ENCODE measurements at places on chromosomes 2 and 18. TPM values are rescaled to one million over a fixed set of nuclear protein-coding genes. Genes with fewer than 3 reads are reported as not detected.

IL1A gene
- total RNA-seq: 0.17 TPM

UGT1A4 gene
- total RNA-seq: not detected

NLRC4 gene
- not detected for total RNA-seq

OBSL1 gene
- 34.4 TPM for total RNA-seq

APCDD1 gene
- total RNA-seq: 17.3 TPM

KIF1A gene
- not detected for total RNA-seq

C2orf69 gene
- total RNA-seq: 13.2 TPM

FARSB gene
- 9.4 TPM for total RNA-seq

GCG gene
- not detected for total RNA-seq

MROH2A gene
- not detected for total RNA-seq

INPP5D gene
- 0.51 TPM for total RNA-seq

NT5C1B gene
- total RNA-seq: not detected

MAPK4 gene
- total RNA-seq: under 0.01 TPM

RAB1A gene
- 63.4 TPM for total RNA-seq

IL37 gene
- not detected for total RNA-seq

MEP1B gene
- total RNA-seq: under 0.01 TPM

SLC9A4 gene
- total RNA-seq: not detected

RBM44 gene
- 0.17 TPM for total RNA-seq

HOXD4 gene
- total RNA-seq: not detected

CNGA3 gene
- under 0.01 TPM for total RNA-seq

DHRS9 gene
- total RNA-seq: not detected

UBE2E3 gene
- total RNA-seq: 57.5 TPM

SAG gene
- not detected for total RNA-seq

OTOS gene
- not detected for total RNA-seq

EFR3B gene
- total RNA-seq: 0.51 TPM

TDRD15 gene
- total RNA-seq: not detected

MARS2 gene
- total RNA-seq: 3.3 TPM

FOXI3 gene
- total RNA-seq: not detected

ANKRD29 gene
- total RNA-seq: 6.9 TPM
